Sciatic nerve (tissue), 2 donors: ENCODE measurements at places on chromosomes 11 and 22. TPM values are rescaled to one million over a fixed set of nuclear protein-coding genes. Genes with fewer than 3 reads are reported as not detected.

Gene TMEM45B
- total RNA-seq = 0.53 TPM

Gene USH1C
- total RNA-seq = not detected

Gene C11orf91
- not detected for total RNA-seq

- no peak for DNase-seq
Measured at GRCh38 chr22:41288245-41288946, 2.4 kb upstream of the RANGAP1 start.

- DNase-seq = no peak
Measured at GRCh38 chr22:45228401-45228754, 12.3 kb downstream of the KIAA0930 start.

GRCh38 chr11:88435415-88435814, 97.9 kb upstream of the CTSC start:
- no peak for DNase-seq

GRCh38 chr11:44611088-44611487, 45.6 kb downstream of the CD82 start:
- no peak for DNase-seq

GRCh38 chr11:3879216-3879966, 23.9 kb downstream of the STIM1 start:
- DNase-seq = no peak

DNA sequence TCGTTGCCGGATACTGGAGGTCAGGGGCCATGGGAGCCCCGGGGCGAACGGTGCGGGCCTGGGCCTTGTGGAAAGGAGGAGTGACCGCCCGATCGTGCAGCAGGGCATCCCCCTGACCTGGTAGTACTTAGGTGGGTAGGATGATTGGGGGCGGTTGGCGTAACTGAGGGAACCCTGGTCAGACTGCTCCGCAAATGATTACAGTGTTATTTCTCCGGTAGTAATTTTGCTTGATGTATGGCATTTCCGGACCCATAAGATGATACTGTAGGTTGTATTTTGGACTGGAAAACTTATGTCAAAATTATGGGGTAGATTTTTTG, 762 bp downstream of the MTMR3 start:
- no peak for DNase-seq

GRCh38 chr11:130979386-130979972, 63.2 kb upstream of the SNX19 start:
- no peak for DNase-seq

- DNase-seq = no peak
Measured at GRCh38 chr11:128260398-128260797, 327.0 kb downstream of the ETS1 start.

DNA sequence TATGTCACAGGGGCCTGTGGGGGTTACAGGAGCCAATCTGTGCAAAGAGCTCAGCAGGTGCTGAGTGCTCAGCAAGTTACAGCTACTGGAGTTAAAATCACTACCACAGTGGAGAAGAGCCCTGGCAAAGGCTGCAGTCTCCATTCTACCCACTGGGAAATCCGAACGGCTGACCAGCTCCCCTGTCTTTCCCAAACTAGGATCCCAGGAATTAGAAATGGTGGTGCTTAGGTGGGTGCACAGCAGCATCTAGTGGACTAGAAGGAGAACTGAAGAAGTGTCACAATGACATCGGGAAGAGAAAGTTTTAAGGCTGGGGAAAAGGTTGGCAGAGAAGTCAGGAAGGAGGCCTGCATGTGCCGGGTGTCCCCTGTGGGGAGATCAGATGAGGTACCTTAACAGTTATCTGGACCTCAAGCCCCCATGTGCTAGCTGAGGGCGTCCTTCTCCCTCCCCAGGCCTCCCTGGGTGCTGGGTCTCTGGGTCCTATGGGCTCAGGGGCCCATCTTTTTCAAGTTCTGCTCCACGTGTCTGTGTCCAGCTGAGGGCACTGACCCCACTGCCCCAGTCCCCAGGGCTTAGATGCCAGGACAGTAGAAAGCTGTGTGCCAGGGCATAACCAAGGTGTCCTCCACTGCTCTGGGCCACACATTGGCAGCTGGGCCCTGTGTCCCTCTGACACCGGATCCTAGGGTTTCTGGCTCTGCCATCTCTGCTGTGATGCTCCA, 1.9 kb downstream of the PIWIL3 start:
- no peak for DNase-seq

DNA sequence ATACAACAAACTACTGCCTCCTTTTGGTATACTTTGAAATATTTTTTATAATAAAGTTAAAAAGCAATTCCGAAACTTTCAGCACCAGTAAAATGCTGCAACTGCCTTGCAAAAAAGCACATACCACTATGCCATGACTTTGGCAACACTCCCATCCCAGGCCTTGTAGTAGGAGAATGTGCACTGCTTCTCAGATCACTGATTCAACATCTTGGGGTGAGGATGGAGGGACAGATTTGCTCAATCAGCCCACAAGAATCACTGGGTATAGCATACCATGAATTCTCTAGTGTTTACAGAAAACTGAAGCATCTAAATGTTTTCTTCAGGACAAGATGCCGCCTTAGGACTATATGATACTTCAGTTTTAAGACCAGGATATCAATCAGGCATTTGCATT, 14.9 kb downstream of the EIF4ENIF1 start:
- no peak for DNase-seq
